ENCODE measurements at places on chromosomes 7 and 10.

DNA sequence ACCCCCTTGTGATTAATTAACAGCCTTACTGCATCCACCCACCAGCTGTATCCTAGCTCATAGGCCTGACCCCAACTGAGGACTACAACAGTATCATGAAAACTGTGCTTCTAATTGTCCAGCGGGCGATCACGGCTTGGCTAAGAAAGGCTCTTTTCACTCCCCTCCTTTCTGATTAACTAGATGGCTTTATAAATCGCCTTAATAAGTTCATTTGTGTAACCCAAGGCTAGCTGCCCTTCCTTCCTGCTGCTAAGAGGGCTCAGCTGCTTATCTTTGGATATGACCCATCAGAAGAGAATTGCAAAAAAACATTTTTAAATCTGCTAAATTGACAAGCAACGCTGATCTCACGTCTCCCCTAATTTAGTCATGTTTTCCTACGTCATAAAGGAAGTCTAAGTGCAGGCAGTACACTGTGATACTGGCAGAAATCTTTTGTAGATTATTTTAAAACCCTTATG, 163.0 kb upstream of the LAMB4 start:
- DNase-seq = no peak

- no peak for DNase-seq
Observed at GRCh38 chr10:69446650-69447151, 4.6 kb upstream of the TSPAN15 start.

- peak; percentile 90 for DNase-seq
Observed at GRCh38 chr7:20330239-20330927, at the start of gene ITGB8. ITGB8 (plus strand) TSS chr7:20330900; CDS start chr7:20331807, 907 bp downstream.

DNA sequence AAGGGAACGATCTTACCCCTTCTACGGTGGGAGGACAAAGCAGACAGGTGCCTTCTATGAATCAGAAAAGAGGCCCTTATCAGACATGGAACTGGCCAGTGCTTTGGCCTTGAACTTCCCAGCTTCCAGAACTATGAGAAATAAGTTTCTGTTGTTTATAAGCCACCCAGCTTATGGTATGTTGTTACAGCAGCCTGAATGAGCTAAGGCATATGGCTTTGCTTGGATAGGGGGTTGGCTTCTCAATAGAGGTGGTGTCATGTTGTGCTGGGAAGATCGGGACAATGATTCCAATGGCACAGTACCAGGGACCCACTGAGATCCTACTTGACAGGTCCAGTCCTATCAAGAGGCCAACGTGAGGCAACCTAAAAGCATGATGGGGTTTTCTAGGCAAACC, 183.4 kb upstream of the BMPER start:
- DNase-seq = no peak

DNA sequence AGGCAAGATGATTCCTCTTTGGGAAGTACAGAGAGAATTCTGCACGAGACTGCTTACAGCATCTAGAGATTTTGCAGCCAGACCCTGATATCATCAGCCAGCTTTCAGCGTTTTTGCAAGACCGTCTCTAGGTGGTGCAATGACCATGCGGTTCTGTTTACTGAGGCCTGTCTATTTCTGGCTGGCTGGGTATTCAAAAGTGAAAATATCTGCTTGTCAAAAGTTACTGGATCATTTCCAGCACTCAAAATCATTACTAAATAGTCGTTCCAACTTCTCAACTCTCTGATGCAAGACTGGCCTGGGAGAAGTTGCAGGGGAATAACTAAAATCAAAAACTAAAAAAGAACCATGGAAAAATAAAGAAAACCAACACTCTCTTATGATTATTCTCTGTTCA, 240.1 kb downstream of the ELMO1 start:
- no peak for DNase-seq

DNA sequence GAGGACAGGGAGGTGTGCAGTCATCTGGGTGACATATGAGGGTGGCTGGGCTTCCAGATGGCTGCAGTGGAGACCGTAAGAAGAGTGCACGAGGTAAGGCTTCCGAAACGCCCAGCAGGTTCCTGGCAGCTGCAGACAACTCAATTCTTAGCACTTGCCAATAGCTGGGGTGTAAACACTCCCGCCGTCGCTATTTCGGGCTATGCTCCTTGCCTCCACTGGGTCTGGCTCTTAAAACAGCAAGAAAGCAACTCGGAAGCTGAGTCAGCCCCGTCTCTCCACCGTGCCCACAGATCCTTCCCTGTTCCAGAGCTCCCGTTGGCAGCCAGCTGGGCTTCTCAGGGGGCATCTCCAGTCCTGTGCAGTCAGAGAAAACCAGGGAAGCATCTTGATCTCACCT, 6.1 kb upstream of the PDGFA start:
- no peak for DNase-seq

- DNase-seq = no peak
Observed at GRCh38 chr10:130472236-130472635, 336.0 kb downstream of the GLRX3 start.

Measured in stimulated activated CD4-positive, alpha-beta T cell treated with anti-CD3 and anti-CD28 coated beads, Interleukin-15, amount 100 ng/mL, for 24 hours (primary cell).